ENCODE measurements at places on chromosomes 13 and 19.

DNA sequence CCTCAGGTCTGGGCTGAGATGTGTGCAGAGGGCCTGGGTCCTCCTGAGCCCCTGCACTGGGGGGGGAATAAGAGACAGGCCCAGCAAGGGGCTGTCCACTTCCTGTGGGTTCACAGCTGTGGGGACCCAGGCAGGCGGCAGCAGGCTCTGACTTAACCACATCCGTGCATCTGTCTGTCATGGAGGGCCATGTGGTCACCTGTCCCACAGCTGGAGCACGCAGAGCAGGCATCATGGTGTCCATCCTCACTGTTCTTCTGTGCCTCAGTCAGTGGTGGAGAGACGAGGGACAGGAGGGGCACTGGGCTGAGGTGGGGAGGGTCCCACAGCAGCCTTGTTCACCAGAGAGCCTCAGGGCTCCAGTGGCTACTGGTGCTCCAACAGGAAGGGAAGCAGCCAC is 16.3 kb upstream of the KIR3DL3 start:
- DNase-seq, result peak; percentile 78

DNA sequence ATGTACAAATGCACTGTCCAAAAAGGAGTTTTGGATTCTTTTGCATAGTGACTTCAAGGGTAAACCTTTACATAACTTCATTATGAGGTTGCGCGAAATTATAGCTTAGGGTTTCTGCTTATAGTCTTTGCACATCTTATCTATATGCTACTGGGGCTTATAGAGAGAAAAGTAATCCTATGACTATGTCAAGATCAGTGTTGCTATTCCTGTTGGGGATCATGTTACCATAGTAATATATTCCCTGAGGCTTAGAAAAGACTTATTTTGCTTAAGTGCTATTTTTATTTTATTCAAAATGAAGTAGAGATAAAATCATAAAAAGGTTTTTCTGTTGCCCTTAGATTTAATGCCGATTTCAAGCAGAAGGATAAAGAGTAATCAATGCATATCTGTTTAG is 14.7 kb upstream of the POSTN start:
- DNase-seq, result no peak

DNA sequence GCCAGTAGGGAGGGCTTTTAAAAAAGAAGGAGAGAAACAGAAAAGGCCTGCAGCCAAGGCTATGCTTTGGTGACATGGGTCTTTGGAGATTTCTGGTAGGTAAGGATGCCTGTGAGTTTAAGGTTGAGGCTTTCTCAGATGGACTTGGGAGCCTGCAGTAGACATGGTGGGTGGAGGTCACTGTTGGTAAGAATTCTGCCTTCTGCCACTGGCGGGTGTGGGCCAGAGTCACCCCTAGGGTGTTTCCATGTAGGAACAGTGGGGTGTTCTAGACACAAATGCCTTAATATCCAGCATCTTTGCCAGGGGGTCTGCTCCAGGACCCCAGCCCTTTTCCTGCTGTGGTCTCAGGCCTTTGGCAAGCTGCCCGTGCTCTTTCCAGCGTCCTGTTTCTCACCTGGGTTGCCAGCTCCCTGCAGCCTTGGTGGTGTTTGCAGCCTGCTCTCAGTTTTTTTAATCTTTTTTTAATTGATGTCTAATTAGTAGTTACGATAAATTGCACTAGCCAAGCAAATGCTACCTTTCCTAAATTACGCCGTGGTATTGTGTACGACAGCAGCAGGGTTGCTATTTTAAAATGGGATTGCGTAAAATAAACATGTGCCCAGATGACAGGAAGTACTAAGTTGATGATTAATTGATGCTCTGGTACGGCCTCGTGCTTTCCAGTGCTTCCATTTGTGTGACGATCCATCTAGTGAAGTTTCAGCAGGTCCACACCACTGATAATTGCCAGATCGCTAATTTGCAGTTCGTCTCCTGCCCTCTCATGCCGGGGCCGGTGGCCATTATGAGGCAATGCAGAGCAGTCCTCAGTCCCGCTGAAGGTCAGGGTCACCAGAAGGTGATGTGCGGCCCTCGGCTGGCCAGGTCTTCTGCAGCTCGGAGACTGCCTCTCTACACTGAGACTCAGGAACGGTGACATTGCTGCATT is 35.3 kb upstream of the NPAS1 start:
- no peak for DNase-seq

GRCh38 chr19:35628264-35628564 is 622 bp upstream of the RBM42 start:
- no peak for DNase-seq

GRCh38 chr13:77430377-77430951 is 103.6 kb upstream of the MYCBP2 start:
- no peak for DNase-seq

GRCh38 chr13:75889427-75889826 is 253.3 kb downstream of the LMO7 start:
- no peak for DNase-seq

DNA sequence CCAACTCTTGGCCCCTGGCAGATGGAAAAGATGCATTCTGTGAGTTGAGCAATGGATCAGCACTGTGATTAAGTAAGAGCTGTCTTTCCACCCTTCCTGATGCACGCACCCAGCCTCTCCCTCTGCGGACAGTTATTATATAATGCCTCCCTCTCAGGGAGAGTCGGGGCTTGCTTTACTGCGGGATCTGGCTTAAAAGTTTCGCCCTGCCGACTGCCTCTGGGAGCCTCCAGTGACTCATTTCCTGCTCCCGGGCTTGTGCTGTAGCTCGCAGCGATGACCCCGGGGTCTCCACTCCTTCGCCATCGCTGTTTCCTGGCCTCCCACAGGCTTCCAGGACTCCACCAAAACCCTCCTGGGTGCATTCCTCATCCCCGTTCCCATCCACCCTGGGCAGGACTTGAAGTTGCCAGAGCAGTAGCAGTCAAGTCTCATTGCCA is 107.4 kb upstream of the SLC7A1 start:
- DNase-seq, result no peak

- DNase-seq, result no peak
Observed at GRCh38 chr19:2495651-2496316, 19.9 kb downstream of the GADD45B start.

DNA sequence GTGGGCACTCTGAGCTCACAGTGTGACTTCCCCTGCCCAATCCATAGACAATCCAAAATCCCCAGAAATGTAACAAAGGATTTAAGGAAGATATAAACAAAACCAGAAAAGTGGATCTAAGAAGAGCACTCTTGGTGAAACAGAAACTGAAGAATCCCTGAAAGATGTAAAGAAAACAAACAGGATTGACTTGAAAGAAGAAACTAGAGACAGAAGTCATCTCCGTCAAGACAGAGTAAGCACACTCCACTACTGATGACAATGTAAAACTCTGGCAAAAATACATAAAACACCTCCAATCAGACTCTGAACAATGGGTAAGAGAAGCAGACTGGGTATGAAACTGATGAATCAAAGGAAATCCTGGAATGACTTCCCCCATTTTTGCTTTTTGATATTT is 13.5 kb downstream of the TUBGCP3 start:
- no peak for DNase-seq

- no peak for DNase-seq
Observed at GRCh38 chr19:29495901-29496441, 29.8 kb upstream of the VSTM2B start.

DNA sequence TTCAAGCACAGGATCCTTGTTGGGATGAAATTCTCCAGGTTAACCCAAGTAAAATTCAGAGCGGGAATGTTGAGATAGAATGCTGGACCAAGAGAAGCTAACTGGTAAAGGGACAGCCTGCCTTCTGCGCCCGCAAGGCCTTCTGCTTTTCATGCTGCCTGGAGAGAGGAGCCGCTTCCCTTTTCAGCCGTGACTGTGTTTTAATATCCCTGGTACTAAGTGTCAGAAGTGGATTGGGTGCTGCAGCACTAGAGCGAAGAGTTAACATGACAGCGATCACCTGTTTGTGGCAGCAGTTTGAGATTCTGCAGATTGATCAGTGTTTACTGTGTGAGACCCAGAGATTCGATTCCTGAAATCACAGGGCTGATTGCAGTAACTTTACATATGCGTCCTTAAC is 197.4 kb upstream of the ZNF536 start:
- no peak for DNase-seq

- no peak for DNase-seq
Observed at GRCh38 chr13:72204291-72204690, 337.3 kb upstream of the DACH1 start.

GRCh38 chr13:77800219-77800618 is 102.7 kb downstream of the SLAIN1 start:
- DNase-seq, result no peak

GRCh38 chr19:18097217-18097992 is at the start of gene MAST3:
MAST3 (plus strand) TSS chr19:18097778; CDS start chr19:18097793, 15 bp downstream.
- DNase-seq, result no peak

- DNase-seq, result no peak
Observed at GRCh38 chr19:18610245-18610555, 2.5 kb upstream of the TMEM59L start.

DNA sequence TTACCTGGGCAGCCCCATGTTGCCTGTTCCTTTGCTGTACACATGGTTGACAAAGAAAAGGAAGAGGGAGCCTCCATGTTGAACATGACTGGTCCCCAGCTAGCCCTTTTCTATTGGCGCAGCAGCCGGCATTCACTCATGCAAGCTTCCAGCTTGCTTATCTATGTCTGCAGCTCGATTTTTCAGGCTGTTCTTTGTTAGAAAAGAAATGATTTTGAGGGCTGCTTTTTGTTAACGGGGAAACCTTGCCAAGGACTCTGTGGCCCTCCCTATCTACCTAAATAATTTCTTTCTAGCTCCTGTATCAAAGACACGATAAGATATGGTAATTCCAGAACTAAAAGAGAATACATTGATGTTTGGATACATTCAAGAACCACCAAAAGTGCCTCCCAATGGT is 20.4 kb upstream of the ADGRE2 start:
- no peak for DNase-seq

DNA sequence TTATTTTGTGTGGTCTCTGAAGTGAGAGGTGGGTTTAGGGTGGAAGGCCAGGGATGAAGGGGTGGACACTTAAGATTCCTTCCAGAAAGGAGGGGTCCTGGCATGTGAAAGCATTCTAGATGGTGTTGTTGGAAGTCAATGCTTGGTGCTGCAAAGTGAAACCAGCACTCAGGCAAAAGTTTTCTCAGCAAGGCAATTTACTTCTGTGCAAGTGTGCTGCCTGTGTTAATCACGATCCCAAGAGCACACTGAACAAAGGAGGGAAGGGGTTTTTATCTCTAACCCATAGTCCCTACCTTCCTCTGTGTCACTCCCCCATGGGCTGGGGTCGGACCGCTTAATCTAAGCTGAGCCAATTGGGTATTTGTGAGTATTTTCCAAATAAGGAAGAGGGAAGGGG is 1.3 kb downstream of the ZNF134 start:
- no peak for DNase-seq

DNA sequence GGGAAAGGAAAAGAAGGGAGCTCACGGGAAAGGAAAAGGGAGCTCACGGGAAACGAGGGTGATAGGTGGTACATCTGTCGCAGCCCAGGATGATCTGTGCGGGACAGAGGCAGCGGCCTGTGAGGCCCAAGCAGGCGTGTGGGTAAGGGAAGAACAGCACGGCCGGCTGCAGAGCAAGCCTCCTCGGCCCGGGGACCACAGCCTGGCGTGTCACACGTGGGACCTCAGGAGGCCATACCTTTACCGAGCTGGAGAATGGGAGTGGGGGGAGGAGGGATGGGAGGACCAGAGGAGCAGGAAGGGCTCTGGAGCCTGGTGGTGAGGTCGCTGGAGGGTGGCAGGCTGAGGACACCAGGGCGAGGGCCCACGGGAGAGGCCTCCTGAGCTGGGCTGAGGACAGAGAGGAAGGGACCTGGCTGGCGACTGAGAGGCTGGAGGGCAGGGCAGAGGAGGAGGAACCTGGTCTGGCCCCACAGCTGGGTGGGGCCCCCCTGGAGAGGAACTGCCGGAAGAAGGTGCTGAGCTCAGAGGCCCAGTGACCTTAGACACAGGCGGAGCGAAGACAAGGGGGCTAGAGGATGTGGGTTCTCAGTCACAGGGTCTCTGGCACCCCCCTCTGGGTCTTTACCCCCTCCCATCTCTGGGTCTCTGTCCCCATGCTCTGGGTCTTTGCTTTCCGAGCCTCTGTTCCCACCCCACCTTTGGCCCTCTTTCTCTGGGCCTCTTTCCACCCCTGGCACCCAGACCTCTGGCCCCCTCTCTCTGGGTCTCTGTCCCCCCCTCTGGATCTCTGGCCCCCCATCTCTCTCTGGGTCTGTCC is 2.9 kb upstream of the FTL start:
- no peak for DNase-seq

DNA sequence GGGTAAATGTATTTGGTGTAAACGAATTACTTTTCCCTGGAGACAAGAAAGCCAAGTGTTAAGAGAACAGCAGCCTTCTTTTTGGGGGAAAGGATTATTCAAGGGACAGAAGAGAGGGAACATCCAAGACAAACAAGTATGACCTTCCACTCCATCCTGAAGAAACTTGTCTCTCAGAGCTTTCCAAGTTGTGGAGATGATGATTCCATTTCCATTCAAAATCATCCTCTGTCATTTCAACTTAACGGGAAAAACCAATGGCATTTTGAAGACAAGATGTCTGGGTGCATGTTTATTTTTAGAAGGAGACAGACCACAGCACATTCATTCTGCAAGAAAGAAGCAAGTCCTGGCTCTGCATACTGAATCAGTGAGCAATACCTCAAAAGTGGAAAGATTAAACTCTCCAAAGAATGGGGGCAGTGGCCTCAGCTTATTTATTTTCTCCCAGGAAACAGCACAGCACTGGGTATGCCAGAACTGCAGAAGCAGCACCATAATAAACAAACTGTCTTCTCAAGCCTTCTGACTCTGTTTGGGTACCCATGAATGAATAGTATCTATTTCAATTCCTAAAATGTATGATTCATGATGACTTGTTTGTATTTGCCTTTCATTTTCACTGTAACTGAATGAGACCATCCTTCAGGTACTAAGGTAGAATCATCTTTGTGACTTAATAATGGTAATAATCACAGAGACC is 541.0 kb downstream of the RFC3 start:
- no peak for DNase-seq

GRCh38 chr13:30877335-30877734 is 28.7 kb upstream of the MEDAG start:
- DNase-seq, result no peak

DNA sequence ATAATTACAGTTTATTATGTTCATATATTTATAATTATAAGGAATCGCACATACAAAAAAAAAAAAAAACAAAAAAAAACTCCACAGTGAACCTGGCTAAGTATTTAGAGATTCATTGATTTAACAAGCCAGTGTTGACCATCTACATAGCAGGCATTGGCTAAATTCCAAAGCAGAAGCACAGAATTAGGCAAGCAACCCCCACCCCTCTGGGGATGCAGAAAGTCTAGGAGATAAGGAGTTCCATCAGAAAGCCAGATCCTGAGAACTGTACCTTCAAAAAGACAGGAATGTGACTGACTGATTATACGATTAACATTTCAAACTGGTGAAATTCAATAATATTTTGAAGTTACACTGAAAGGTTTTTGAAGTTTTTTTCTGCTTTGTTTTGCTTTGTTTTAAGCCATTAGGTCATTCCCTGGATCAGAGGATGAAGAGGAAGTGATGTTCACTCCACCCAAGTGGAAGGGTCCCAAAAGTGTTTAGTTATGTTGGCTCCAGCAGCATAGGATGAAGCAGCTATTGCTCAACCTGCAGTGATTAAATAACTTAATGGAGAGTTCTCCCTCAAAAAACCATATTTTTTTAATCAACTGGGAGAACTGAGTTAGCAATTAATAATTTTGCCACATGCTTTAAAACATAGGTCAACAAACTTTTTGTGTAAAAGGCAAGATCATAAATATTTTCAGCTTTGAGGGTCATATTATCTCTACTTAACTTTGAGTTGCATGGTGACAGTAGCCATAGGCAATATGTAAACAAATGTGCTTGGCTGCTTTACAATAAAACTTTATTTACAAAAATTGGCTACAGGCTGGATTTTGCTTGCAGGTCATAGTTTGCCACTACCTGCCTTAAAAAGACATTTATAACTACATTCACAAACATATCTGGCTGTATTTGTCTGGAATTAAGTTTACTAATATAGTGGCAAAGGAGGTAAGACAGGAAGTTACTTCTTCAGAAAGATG is 49.6 kb downstream of the DOCK9 start:
- DNase-seq, result no peak
